ENCODE measurements at places on chromosomes 1 and 21. TPM values are rescaled to one million over a fixed set of nuclear protein-coding genes. Genes with fewer than 3 reads are reported as not detected.

Gene PRKAA2
- 19.1 TPM for polyA plus RNA-seq

Gene FCAMR
- polyA plus RNA-seq: 6.8 TPM

Gene JAM2
- 10.7 TPM for polyA plus RNA-seq

Gene CGN
- polyA plus RNA-seq: 58.9 TPM

Gene FLAD1
- polyA plus RNA-seq: 34.1 TPM

Gene ACTRT2
- not detected for polyA plus RNA-seq

Gene MTMR11
- 26.7 TPM for polyA plus RNA-seq

Gene TARBP1
- polyA plus RNA-seq: 40.6 TPM

Gene WDR4
- polyA plus RNA-seq: 12.0 TPM

Gene SLC44A5
- 14.2 TPM for polyA plus RNA-seq

Gene SPSB1
- 14.0 TPM for polyA plus RNA-seq

Gene FAM78B
- polyA plus RNA-seq: 2.7 TPM

Gene FCRL2
- not detected for polyA plus RNA-seq

Gene SPRR5
- not detected for polyA plus RNA-seq

Gene SPATA46
- polyA plus RNA-seq: 2.1 TPM

Gene RORC
- polyA plus RNA-seq: 0.65 TPM

Gene CAPN8
- 2.7 TPM for polyA plus RNA-seq

Gene NID1
- polyA plus RNA-seq: 183 TPM

Gene URB1
- 11.8 TPM for polyA plus RNA-seq

Gene PRAMEF6
- not detected for polyA plus RNA-seq

Gene ELAVL4
- polyA plus RNA-seq: 4.4 TPM

Gene LAMC2
- 7.7 TPM for polyA plus RNA-seq

Gene DMRTA2
- polyA plus RNA-seq: not detected

Gene DDR2
- polyA plus RNA-seq: 16.3 TPM

Gene SLC1A7
- 0.09 TPM for polyA plus RNA-seq

Gene ADORA3
- 0.65 TPM for polyA plus RNA-seq

Gene CRP
- not detected for polyA plus RNA-seq

Gene CTH
- 16.0 TPM for polyA plus RNA-seq

Gene MTARC1
- 19.3 TPM for polyA plus RNA-seq

Gene LIN28A
- polyA plus RNA-seq: 0.04 TPM

Gene FBXO2
- 2.1 TPM for polyA plus RNA-seq

Gene PGLYRP4
- polyA plus RNA-seq: not detected

Gene PAX7
- polyA plus RNA-seq: not detected
